ENCODE measurements at places on chromosomes 4 and X. TPM values are rescaled to one million over a fixed set of nuclear protein-coding genes. Genes with fewer than 3 reads are reported as not detected.

DNA sequence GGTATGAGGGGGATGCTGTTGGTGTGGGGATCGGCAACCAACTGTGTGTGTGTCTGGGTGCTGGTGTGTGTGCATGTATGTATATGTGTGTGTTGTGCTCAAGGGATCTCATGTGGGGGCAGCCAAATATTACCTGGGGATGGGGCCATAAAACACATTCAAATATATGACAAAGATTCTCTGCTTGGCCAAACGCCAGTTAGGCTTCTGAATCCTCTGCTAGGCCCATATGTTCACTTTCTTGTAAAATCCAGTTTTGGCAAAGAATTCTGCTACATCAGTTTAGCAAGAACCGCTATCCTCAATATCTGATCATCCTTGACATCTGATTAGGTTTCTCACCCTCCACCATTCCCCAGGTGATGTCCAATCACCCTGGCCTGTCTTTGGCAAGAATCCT, 106.6 kb downstream of the RASL11B start:
- no peaks in the 10 kb centered on the region for H3K4me1 ChIP-seq
- no peak overlapping the region for H3K27ac ChIP-seq
- H3K36me3 ChIP-seq: no peaks in the 10 kb centered on the region

The PAGE4 gene
- total RNA-seq: not detected

The DUSP21 gene
- not detected for total RNA-seq

The STK32B gene
- 2.8 TPM for total RNA-seq

The SLC2A9 gene
- total RNA-seq: 19.0 TPM

The GAGE12F gene
- not detected for total RNA-seq

DNA sequence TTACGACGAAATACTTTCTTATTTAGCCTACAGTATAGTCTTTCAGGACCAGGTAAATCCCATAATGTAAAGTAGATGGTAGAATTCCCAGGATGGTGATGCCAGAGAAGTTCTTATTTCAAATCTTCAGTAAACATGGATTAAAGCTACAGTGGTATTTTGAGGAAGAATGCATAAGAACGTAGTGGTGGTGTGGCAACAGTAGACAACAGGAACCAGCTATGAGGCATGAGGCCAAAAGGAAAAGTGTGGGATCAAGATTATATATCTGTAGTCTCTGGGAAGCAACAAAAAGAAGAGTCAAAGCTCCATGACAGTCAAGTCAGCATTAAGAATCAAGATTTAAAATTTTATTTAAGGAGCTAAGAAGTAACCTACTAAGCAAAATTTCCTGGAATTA, 60.2 kb downstream of the METTL14 start:
- H3K27ac ChIP-seq: no peak overlapping the region
- DNase-seq: no peak
- H3K36me3 ChIP-seq: peaks cover 75% of the 10 kb centered on the region
- H3K4me3 ChIP-seq: no peak overlapping the region

GRCh38 chr4:94870146-94870545, 112.4 kb downstream of the BMPR1B start:
- H3K36me3 ChIP-seq: no peaks in the 10 kb centered on the region
- H3K27ac ChIP-seq: no peak overlapping the region
- no peaks in the 10 kb centered on the region for H3K27me3 ChIP-seq
- H3K4me3 ChIP-seq: no peak overlapping the region
- no peak for DNase-seq

- H3K4me3 ChIP-seq: no peak overlapping the region
- no peak for DNase-seq
- no peak overlapping the region for H3K27ac ChIP-seq
- H3K27me3 ChIP-seq: no peaks in the 10 kb centered on the region
- H3K36me3 ChIP-seq: peaks cover 5% of the 10 kb centered on the region
Observed at GRCh38 chrX:54045563-54046228, 1.4 kb upstream of the PHF8 start.

DNA sequence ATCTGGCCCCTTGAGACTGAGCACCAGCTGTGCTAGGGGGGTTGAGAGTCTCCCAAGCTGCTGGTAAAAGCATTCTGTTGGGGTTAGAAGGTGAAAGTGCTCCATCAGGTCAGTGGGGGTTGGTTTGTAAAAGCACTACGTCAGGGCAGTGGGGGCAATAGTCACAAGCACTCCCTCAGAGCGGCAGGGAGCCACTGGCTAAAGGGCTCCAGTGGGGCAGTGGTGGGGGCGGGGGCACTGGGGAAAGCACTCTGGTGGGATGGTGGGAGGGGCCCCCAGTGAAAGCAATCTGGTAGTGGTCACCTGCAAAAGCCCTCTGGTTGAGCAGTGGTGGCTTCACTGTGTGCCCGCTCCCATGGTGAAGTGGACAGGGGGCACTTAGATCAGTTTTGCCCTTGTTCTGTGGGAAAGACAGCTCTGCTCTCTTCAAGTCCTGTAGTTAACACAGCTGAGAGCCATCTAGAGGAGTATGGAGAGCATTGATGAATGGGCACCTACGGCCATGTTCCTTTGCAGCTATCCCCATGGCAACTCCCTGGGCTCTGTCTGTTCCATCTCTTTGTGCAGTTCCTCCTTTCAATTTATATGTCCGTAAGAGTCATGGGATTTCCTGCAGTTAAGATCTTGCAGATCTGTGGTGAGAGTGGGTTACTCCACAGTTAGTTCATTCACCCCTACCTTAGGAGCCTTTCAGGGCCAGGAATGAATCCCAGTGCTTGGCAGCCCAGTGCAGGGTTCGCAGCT, 106.4 kb downstream of the SH3BGRL start:
- no peaks in the 10 kb centered on the region for H3K4me1 ChIP-seq
- H3K36me3 ChIP-seq: no peaks in the 10 kb centered on the region
- H3K27me3 ChIP-seq: no peaks in the 10 kb centered on the region

GRCh38 chr4:14871676-14872430, 130.4 kb upstream of the CPEB2 start:
- H3K27ac ChIP-seq: no peak overlapping the region
- H3K4me3 ChIP-seq: no peak overlapping the region
- peaks cover 1% of the 10 kb centered on the region for H3K4me1 ChIP-seq
- no peaks in the 10 kb centered on the region for H3K36me3 ChIP-seq
- peak; percentile 69 for DNase-seq
- H3K27me3 ChIP-seq: no peaks in the 10 kb centered on the region

- no peaks in the 10 kb centered on the region for H3K27me3 ChIP-seq
- no peak overlapping the region for H3K4me3 ChIP-seq
- no peaks in the 10 kb centered on the region for H3K4me1 ChIP-seq
- no peak overlapping the region for H3K27ac ChIP-seq
Observed at GRCh38 chr4:184727430-184727829, 6.5 kb downstream of the CENPU start.

DNA sequence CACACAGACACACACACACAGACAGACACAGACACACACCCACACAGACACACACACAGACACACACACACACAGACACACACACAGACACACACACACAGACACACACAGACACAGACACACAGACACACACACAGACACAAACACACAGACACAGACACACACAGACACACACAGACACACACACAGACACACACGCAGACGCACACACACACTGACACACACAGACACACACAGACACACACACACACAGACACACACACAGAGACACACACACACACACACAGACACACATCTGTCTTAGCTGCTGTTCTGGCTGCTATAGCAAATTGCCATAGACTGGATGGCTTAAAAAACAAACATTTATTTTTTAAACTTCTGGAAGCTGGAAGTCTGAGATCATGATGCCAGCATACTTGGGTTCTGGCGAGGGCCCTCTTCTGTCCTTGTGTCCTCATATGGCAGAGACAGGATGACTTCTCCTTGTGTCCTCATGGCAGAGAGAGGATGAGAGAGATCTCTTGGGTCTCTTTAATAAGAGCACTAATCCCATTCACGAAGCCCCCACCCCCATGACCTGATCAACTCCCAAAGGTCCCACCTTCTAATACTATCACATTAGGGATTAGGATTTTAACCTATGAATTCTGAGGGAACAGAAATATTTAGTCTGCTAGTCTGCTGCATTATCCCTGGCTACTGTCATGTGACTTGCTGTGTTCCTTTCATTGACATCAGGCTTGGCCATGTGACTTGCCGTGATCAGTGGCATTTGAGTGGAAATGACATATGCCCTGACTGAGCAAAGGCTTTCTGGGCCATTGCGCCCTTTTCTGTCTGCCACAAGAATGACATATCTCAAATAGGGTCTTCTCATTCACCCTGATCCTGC, 32.7 kb upstream of the RASGEF1B start:
- no peak overlapping the region for H3K4me3 ChIP-seq
- H3K27ac ChIP-seq: peak overlapping the region; percentile 84
- no peaks in the 10 kb centered on the region for H3K27me3 ChIP-seq
- H3K4me1 ChIP-seq: peaks cover 43% of the 10 kb centered on the region
- DNase-seq: no peak
- no peaks in the 10 kb centered on the region for H3K36me3 ChIP-seq

GRCh38 chrX:39679497-39680157, 418.1 kb downstream of the BCOR start:
- no peaks in the 10 kb centered on the region for H3K4me1 ChIP-seq
- H3K36me3 ChIP-seq: no peaks in the 10 kb centered on the region
- no peak overlapping the region for H3K4me3 ChIP-seq
- no peaks in the 10 kb centered on the region for H3K27me3 ChIP-seq

DNA sequence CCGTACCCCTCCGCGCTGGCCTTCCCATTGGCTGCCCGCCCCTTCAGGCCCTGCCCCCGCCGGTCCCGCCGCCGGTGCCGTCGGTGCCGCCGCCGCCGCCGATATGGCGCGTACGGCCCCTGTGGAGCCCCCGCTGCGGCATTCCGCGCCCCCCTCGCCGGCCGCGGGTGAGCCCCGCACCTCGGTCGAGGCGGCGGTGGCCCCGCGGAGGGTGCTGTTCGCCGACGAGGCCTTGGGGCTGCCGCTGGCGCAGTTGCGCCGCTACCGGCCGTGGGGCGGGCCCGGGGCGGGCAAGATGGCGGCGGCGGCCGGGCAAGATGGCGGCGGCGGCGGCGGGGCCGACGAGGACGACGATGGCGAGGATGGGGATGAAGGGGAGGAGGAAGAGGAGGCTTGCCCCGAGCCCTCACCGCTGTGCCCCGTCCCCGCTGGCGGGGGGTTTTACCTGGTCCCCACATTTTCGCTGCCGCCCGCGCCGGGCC, at the start of gene PPP1R3F:
Gene PPP1R3F (plus strand): TSS at position 27 of the 482 bp plus-strand sequence. CDS start 77 bp downstream, at position 104.
- no peaks in the 10 kb centered on the region for H3K27me3 ChIP-seq
- H3K4me1 ChIP-seq: peaks cover 11% of the 10 kb centered on the region
- no peak for DNase-seq
- peak within 1 kb of the TSS; percentile 93 for H3K27ac ChIP-seq
- H3K4me3 ChIP-seq: peak within 1 kb of the TSS; percentile 68
- H3K36me3 ChIP-seq: no peaks in the 10 kb centered on the region

- H3K4me3 ChIP-seq: no peak overlapping the region
- H3K36me3 ChIP-seq: peaks cover 4% of the 10 kb centered on the region
- DNase-seq: no peak
- no peaks in the 10 kb centered on the region for H3K4me1 ChIP-seq
Observed at GRCh38 chr4:112361181-112361791, 64.1 kb downstream of the ALPK1 start.

The SRPX gene
- 56.7 TPM for total RNA-seq

The CNKSR2 gene
- 7.2 TPM for total RNA-seq

DNA sequence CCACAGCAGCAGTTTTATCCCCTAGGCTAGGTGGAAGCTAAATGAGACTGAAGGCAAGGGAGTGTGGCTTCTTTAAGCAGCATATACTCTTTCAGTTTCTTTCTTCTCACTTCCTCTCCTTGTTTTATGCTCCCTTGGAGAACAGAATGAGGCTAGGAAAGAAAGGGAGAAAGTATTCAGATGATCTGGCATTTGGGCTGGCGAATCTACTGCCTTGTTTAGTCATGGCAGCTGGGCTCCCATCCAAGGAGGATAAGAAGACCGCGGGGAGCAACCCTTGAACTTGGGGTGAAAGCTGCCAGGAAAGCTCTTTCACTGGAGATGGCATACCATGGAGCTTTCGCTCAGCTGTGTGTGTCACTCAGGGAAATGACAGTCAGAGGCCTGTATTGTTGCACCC, 72.1 kb downstream of the ARHGEF38 start:
- no peaks in the 10 kb centered on the region for H3K36me3 ChIP-seq
- H3K27ac ChIP-seq: no peak overlapping the region
- no peaks in the 10 kb centered on the region for H3K27me3 ChIP-seq
- no peak overlapping the region for H3K4me3 ChIP-seq

DNA sequence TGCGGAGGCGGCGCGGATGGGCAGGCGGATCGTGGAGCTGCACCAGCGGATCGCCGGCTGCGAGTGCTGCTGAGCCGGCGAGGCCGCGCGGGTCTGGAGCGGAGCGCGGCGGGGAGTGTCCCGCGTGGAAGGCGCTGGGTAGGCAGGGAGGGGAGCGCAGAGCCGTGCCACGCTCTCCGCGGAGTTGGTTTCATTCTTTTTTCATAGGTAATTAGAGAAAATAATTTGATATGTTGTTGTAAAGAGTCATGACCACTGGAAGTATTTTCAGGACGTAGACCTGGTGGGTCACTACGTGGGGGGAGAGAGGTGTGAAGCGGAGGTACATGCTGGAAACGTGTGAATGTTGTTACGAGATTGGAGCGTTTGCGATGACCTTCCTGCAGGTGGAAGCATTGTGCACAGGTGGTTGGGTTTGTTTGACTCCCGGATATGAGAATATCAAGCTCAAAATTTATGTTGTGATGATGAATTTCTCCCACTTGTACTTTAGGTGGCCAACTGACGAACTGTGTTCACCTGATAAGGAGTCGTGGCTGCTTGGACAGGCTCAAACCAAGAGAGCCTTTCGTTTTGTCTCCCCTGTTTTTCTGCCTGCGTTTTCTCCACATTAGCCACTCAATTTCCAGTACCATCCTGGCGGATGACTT, 19.1 kb upstream of the S100P start:
- DNase-seq: no peak
- no peaks in the 10 kb centered on the region for H3K27me3 ChIP-seq
- peaks cover 33% of the 10 kb centered on the region for H3K4me1 ChIP-seq
- H3K4me3 ChIP-seq: peak overlapping the region; percentile 78

DNA sequence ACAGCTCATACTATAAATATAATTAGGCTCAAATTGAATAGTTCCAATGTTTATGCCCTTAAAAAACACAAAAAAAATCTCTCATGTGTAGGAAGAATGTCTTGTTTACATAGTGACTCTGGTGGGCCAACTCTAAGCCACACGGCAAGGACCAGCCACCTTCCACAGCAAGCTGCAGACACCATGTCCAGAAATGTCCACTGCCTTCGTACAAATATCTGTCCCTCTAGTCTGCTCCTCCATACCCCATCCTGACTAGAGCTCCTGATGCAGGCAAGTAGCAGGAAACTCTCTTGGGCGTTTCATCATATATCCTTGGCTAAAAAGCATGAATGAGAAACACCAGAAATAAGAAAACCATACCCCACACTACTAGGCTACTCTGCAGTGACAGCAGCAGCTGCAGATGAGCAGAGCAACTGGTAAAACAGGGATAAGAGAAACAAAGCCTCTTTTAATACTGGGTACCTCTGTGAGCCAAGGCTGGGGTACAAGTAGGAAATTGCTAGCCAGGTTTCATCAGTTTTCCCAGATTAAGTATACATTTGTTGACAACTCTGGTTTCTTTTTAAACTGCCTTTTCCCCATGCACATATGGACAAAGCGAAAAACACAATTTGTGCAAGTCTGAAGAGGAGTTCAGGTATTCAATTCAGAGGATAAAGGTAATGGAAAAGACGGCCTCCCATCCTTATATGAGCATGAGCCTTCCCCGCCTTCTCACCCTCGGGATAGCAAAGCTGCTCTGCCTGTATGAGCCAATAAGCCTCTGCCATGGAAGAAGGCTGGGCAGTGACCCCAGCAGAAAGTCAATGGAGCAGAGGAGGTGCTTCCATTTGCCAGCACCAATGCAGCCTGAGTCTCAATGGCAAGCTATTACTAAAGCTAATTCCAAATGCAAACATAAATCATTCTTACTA, 245.4 kb downstream of the DCLK2 start:
- H3K4me1 ChIP-seq: no peaks in the 10 kb centered on the region
- no peaks in the 10 kb centered on the region for H3K27me3 ChIP-seq
- no peak overlapping the region for H3K4me3 ChIP-seq
- no peak for DNase-seq
- no peaks in the 10 kb centered on the region for H3K36me3 ChIP-seq

All from upper lobe of right lung (tissue), 1 donor.